NCI-H1417 (cell line): ENCODE measurements at places on chromosomes 4 and X.

- no peak for DNase-seq
These were observed 163.1 kb upstream of the MID1 start for GRCh38 chrX:10783451-10783995.

DNA sequence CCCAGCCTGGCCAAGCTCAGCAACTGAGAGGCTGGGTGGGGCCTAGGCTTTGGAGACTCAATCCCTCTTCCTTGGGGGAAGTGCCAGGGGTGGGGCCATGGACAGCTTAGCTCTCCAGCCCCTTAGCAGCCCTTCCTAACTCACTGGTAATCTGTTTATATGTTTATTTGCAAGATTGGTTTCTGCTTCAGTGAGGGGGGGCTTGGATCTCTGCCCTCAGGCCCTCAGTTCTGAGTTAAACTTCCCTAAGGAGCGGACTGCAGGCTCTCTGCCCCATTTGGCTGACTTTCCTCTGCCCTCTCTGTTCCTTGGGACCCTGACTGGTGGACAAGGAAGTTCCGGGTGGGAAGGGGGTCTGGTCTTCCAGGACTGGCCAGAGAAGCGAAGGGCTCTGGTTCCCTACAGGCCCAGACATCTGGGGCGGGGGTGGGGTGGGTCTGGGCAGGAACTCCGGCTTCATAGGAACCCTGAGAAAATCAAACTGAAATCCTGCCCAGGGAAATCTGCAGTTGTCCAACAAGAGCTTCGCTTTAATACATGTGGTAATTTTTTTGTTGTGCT is 51.4 kb downstream of the NALF2 start:
- DNase-seq, result no peak

DNA sequence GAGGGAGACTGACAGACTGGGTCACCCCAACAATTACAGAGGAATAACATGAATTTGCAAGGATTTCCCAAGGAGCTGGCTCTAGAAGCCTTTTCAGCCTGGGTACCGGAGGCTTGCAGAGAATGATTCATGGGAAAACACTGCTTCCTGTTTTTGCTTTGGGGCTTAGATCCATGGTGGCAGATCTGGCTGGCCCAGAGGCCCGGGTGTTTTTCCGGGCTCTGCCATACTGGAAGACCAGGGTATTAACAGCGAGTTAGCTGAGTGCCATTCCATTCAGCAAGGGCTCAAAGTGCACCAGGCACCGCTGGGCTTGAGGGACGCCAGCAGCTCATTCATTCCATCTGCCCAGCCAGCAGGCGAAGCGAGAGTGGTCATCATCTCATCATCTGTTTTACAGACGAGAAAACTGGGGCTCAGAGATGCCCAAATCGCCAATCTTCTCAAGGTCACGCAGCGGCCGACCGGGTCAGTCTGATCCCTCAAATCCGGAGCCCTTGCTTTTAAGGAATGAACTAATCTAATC is 1.3 kb downstream of the WDR1 start:
- no peak for DNase-seq

DNA sequence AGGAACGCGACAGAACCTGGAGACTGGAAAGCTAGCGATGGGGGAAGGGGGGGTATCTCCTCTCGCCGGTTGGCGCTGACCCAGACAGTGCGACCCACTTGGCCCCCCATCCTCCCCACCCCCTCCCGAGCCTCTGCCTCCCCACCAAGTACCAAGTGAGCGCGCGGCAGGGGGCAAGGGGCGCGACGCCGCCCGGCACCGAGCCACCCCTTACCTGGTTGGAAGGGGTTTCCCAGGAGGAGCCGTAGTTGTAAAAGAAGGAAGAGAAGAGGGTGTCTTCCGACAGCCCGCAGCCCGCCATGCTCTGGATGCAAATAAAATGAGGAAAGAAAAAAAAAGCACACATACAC is 112.2 kb downstream of the DHX15 start:
- DNase-seq, result no peak

DNA sequence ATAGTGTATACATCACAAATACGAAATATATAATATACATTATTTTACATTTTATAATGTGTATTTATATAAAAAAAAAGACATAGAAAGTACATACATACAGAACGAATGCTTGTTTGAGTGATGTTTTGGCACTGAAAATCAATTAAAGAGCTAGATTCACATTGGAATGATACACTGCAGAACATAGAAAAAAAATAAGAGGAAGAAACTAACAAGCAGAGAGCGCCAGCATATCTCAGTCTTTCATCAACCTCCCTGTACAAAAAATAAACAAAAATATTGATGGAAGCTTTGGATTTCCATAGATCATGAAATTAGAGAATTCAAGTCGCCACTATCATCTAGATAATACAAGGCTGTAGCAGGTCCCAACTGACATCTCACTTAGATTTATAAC is 420.6 kb downstream of the CENPC start:
- DNase-seq, result no peak

DNA sequence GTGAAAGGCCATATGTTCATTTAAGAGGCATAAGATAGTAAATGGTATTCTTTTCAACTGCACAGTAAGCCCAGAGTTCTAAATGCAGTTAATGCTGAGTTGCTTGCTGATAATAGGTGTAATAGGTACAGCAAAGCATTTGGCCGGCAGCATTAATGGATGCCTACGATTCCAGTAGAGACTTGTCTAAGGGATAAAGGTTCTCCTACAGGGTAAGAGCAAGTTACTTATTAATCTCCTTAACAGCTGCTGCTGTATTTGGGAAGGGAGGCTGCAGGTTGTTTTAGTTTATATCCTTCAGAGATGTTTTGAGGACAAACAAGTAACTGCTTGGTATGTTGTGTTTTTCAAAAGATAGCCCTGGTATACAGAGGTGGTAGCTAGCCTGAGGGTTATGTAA is 16.8 kb downstream of the TSPAN7 start:
- no peak for DNase-seq

DNA sequence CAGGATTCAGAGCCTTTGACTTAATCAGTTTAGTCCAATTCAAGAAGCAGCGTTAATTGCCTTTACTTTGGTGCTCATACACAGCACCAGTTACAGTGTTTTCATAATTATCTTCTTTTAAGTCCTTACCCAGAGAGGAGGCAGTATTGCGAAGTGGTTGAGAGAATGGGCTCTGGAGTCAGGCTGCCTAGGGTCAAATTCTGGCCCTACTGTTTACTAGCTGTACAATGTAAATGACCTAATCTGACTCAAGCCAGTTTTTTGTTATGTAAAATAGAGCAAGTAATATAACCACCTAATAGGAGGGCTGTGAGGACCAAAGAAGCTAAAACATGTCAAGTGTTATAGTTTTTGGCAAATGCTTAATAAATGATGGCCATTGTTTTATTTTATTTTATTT is 27.6 kb downstream of the WDR44 start:
- peak; percentile 65 for DNase-seq

- DNase-seq, result no peak
These were observed 47.1 kb upstream of the CLCN4 start for GRCh38 chrX:10109695-10110094.

GRCh38 chr4:8917321-8917811 is 45.7 kb upstream of the HMX1 start:
- no peak for DNase-seq

- DNase-seq, result no peak
These were observed 127.3 kb downstream of the NEK1 start for GRCh38 chr4:169485086-169485485.

GRCh38 chr4:13797061-13797460 is 169.5 kb upstream of the BOD1L1 start:
- DNase-seq, result no peak

DNA sequence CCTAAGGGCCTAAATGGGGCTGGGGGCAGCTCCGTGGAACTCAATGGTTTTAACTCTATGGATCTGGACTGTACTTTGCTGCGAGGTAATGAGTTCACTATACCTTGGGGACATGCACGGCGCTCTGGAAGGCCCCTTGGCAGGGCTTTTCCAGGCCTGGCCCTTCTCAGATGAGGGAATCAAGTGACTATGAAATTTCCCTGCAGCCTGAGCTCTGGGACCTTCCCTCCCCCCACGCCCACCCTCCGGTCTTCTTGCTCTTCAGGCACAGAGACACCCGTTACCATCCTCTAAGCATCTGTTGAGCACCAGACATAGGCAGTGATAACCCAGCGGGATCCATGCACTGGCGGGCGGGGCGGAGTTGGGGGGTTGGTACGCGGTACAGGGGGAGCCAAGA is 109.2 kb downstream of the PSAPL1 start:
- DNase-seq, result no peak

DNA sequence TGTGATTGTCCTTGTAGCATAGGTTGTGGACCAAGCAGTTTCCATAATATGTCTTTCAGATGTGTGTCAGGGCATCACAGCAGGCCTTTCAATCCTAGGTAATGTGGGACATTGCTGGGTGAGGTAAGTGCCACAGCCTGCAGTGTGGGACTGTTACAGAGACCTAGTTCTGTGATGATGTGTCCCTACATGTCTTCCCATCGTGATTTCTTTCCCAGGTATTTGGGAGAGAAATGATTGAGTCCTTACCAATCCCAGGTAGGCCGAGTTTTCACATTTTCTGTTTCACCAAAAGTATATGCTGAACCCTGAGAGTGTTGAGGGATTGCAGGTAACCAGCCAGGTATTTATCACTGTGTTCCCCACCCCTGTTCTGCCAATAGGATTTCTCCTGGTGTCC is 10.6 kb upstream of the ATXN3L start:
- DNase-seq, result no peak
